ENCODE measurements at places on chromosomes 11 and 22. TPM values are rescaled to one million over a fixed set of nuclear protein-coding genes. Genes with fewer than 3 reads are reported as not detected.

The SCGB1A1 gene
- total RNA-seq, result not detected

The TRPM5 gene
- not detected for total RNA-seq

The IGSF9B gene
- total RNA-seq, result not detected

The ARFIP2 gene
- total RNA-seq, result 53.4 TPM

The MS4A12 gene
- not detected for total RNA-seq
